AG09309 (cell line): ENCODE measurements at places on chromosomes 1 and 21.

DNA sequence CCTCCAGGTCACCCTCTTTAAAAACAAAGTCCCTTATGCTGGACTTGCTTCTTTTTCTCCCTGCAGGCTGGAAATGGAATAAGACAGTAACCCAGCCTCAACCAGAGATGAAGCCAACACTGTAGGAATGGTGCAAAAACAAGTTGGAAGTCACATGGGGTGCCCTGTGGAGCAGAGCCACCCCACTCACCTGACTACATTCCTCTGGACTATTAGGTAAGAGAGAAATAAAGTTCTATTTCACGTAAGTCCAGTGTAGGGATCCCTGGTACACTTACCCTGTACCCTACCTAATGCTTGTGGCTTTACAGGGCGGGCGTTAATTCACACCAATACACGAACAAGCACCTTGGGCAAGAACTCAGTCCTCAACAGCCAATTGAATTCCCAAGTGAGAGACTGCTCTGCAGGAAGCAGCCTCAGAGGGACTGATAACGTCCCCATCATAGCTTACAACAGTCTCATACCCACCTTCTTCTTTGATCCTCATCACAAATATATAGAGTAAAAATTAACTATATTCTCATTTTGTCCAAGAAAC, 112.5 kb upstream of the FGGY start:
- DNase-seq, result no peak

DNA sequence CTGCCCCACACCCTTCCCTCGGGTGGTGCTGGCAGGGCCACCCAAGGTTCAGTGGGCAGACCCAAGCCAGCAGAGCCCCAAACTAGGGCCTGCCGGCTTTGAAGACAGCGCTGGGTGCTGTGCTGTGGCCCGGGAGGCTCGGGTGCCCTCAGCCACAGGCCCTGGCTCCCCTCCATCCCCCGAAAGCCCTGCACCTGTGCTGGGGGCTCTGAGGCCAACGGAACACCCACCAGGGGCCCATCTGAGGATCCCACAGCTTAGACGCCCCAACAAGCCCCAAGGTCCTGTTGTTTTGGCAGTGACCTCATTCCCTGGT, 8.6 kb downstream of the ITGB2 start:
- DNase-seq, result no peak

DNA sequence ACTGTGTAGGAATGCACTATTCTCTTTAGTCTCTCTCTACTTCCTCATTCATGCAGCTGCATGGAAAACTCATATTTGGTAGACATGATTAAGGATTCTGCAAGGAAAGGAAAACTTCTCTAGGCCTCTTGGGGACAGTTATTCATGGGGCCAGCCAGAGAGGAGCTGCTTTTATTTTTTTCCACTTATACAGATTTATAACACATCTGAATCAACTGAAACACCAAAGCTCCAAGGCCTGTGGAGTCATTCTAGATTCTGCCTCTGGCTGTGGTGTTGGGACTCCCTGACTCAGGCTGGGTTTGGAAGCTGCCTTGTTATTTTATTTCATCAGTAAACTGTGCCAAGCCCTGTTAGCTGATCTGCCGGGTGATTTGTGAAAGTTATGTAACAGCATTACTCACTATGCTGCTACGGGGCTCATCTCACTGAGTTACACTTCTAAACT, 83.9 kb upstream of the EDEM3 start:
- peak; percentile 94 for DNase-seq

- no peak for DNase-seq
Measured at GRCh38 chr1:41368366-41368765, 7.1 kb downstream of the FOXO6 start.

GRCh38 chr1:205989786-205990185, 13.4 kb downstream of the RAB7B start:
- DNase-seq, result no peak

DNA sequence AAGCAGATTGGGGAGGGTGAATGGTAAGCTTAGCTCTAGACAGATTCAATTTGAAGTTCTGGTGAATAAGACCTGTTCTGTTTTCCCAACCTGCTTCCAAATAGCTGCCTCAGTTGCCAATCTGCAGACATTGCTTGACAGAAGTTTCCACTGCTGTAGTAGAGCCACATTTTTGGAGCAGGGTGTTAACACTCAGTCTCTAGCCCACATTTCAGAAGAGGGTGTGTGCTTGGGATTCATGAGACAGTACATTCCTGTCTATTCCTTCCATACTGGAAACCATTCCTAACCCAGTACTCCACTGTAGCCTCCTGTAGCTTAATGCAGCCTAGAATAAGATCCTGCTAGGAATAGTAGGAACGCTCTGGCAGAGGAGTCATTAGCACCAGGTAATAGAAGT, 450.5 kb downstream of the NUF2 start:
- DNase-seq, result no peak

DNA sequence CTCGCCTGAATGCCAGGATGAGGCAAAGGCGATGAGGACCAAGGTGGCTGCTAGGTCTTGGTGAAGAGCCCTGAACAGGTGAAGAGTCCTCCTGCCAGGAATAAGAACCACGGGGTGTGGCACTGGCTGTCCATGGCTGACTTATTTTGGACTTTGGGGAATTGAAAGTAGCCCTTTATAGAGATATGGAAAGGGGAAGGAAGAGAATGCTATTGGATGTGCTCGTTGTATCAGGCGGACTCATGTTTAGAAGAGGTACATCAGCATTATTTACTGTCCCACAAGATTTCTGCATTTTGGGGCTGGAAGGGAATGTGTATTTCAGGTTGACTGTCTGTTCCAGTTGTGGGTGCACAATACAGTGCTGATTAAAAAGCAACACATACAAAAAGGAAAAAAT, 465.8 kb downstream of the DSCAM start:
- DNase-seq, result no peak

DNA sequence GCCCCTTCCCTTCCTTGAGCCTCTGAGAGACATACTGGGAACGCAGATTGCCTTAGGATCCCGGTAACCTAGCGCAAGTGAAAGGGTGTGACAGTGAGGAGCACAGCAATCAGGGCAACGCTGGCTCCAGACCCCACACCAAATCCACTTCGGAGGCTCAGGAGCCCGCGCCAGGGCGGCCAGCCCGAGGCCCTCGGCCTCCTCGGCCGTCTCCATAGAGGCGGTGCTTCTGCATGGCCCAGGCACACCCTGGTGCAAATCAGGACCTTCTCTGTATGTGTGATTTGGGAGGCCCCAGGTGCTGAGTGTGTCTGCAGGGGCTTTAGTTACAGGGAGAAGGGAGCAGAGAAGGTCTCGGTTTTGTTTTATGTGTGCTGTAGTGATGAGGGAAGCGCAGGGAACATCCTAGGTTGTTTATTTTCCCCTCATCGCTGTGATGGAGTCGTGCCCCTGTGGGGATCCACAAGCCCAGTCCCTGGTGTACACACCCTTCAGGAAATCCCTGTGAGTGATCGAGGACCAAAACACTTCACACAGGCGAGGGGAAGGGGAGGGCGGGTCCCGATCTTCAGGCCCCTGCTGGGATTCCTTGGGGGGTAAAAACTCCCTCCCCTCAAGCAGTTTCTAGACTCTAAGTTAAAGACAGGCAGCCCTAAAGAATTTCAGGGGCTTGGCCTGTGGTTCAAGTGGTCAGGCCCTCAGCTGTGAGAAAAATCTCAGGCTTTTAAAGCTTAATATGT, 9.4 kb downstream of the KIAA1614 start:
- no peak for DNase-seq

DNA sequence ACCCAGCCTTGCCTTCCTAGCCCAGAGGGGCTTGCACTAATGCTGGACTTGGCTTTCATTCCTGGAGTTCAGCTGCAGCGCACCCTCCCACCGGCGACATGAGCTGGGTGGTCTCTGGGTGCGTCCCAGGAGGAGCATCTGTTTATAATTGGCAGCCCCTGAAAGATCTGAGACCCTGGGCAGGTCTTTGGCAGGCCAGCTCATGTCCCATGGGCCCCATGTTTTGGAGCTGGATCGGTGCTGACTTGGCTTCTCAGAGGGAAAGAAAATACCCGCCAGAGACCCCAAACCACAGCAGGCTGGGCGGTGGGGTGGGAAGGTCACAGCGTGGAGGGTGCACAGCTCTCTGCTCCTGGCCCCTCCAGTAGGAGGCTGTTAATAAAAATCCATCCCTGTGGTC, 29.3 kb downstream of the DHRS3 start:
- DNase-seq, result no peak

DNA sequence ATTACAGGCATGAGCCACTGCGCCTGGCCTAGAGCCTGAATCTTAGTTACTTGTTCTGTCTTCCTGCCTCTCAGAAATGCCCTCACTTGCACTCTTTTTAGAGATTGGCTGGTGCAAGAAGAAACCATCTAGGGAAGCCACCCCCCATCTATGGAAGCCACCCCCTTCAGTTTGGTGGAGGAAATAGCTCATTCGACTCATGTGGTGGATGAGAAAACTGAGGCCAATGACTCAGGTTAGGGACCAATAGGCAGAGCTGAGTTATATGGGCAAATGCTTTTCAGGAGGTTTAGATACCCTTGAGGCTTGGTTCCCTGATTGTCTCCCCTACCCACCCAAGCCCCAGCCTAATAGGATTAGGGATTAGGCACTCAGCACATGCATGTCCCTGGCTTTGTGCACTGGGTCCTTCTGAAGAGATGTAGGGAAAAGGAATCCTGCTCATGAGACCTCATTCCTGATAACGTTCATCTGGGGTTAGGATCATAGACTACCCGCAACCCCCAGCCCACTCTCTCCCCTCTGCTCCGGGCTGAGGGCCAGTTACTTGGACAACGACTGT, 77.1 kb downstream of the PAX7 start:
- DNase-seq, result no peak

- DNase-seq, result no peak
Measured at GRCh38 chr1:206489980-206490770, 17.2 kb upstream of the RASSF5 start.

GRCh38 chr1:116164150-116164549, 53.0 kb downstream of the MAB21L3 start:
- DNase-seq, result no peak

- peak; percentile 73 for DNase-seq
Measured at GRCh38 chr1:150552128-150552910, 3.1 kb downstream of the ADAMTSL4 start.

GRCh38 chr1:212566522-212567479, 41.8 kb upstream of the ATF3 start:
- DNase-seq, result no peak

GRCh38 chr1:7409278-7409677, 361.8 kb upstream of the VAMP3 start:
- DNase-seq, result no peak

- no peak for DNase-seq
Measured at GRCh38 chr1:46812996-46813857, 14.4 kb downstream of the CYP4B1 start.

- DNase-seq, result peak; percentile 100
Measured at GRCh38 chr1:58755468-58755872, 28.4 kb downstream of the JUN start.

DNA sequence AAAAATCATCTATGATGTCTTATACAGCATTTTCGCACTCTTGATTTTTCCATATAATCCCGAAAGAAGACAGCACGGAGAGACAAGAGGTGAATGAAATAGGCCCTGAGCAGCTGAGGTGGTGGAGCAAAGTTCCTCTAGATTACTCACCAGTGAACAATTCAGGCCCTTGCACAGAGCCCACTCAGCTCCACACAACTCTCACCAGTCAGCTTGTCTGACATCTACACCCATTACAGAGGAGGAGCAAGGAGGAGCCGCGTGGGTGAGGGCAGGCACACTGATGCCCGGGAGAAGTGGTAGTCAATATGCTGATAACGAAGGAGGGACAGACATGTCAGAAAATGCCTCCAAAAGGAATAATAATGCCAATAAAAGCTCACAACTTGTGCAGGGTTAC, 59.9 kb downstream of the DNM3 start:
- DNase-seq, result no peak

GRCh38 chr1:101025283-101025656, 314 bp downstream of the DPH5 start:
- DNase-seq, result no peak

- no peak for DNase-seq
Measured at GRCh38 chr1:236465231-236465958, 58.4 kb upstream of the LGALS8 start.

GRCh38 chr1:234537236-234537635, 58.3 kb upstream of the TARBP1 start:
- DNase-seq, result no peak

GRCh38 chr1:100141192-100141591, 8.2 kb downstream of the TRMT13 start:
- DNase-seq, result no peak

GRCh38 chr21:42226626-42227025, 7.7 kb downstream of the ABCG1 start:
- DNase-seq, result no peak

- DNase-seq, result no peak
Measured at GRCh38 chr1:87684194-87684593, 355.5 kb downstream of the LMO4 start.

DNA sequence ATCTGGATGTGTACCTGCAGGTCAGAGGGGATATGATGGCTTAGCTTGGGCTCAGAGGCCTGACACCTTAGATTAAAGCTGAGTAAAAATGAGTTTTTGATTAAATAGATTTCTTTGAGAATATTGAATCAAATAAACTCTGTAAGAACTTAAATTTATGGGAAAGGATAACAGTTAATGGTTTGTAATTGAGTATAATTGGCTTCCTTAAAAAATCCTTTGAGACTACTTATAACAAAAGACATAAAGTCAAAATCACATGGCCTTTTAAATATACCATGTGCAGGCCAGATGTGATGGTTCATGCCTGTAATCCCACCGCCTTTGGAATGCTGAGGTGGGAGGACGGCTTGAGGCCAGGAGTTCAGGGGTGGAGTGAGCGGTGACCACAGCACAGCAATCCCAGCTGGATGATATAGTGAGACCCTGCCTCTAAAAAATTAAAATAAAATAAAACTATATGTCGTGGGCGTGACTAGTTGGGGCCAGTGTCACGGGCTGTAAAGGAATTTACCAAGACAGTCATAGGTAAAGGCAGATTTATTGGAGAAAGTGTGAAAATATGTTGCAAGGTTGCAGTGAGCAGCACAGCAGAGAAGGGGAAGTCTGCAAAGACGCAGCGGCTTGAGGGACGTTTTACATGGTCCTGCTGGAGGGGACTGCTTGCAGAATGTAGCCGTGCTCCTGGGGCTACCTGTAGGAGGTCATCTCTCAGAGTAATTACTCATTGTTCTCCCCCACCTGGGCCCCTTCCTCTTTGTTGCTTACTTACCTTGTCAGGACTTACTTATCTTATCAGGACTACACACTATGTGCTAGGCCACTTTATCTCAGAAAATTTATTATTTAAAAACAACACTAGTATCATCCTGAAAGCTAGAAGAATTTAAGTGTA, 122.3 kb downstream of the ZMYM4 start:
- DNase-seq, result no peak

DNA sequence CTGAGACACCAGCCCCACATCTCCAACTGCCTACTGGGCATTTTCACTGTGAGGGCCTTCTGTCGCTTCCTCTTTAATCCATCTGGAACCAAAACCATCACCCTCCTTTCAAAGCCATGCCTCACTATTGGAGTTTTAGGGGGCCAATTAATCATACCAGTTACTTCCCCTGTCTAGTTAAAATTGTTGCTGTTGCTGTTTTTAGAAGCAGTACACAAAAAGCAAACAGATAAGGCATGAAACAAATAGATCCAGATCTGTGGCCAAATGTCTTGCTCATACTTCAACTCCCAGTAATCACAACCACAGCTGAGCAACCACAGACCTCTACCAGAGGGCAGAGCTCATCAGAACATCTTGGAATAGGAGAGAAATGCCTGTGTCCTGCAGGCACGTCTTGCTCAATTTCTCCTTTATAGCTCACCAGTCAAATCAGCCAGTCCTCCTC, 133.8 kb upstream of the C1orf105 start:
- DNase-seq, result peak; percentile 95
